Ovary (tissue), 10 donors: ENCODE measurements at places on chromosomes 12 and 14.

GRCh38 chr14:79419571-79420327, 791.6 kb downstream of the DIO2 start:
- DNase-seq, result no peak

DNA sequence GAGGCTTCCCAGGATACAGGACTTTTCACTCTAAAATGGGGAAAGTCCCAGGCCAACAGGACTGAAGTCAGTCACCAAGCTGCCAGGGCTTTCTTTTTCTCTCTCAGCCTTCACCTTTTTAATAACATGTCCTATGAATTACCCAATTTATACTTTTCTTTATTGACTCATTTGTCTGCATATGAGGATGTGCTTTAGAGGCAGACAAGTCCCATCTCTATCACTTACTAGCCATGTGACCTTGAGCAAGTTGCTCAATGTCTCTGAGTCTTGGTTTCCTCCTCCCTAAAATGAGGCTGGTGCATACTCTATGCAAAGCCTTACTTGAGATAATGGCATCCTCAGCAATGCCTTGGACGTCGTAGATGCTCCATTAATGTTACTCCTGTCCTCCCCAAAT, 98.1 kb upstream of the TMPO start:
- DNase-seq, result no peak

DNA sequence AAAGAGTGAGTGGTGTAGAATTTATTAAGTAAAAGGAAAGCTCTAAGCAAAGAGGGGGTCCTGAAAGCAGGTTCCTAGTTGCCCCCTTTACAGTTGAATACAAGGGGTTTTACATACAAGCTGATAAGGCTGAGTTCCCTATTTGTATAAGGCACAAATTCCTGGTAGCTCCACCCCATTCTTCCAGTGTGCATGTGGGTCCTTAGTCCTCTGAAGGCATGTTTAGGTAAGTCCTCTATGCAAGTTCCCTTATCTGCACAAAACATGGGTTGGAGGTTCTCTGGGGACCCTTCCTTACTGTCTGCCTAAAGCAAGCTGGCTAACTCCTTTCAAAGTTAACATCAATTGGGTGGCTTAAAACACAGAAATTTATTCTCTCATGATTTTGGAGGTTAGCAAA, 2.9 kb upstream of the FAR2 start:
- no peak for DNase-seq

DNA sequence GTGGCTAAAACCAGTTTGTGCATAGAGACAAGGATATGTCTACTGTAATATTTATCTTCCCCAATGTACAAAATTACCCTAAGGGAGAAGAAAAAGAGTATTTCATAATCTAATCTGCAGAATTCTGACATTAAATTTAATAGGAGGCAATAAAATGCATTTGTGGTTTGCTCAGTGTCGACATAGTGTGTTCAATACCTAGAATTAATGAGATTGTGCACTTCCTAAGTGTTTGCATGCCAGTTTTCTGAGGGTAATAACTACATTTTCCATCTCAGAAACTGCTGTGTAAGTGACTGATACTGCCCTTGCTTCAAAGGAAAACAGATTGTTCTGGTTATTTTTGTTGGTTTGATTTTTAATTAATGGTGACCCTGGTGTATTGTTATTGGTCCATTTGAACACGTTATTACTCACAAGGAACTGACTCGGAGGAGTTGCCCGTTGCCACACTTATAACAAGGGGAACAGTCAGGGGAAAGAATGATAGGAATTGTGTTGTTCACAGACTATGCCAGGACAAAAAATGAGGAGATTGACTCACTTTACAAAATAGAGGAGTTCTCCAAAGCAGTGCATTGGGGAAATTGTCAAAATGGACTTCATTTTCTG, 960.3 kb upstream of the TMEM132C start:
- no peak for DNase-seq
